Posterior cingulate gyrus (tissue), 11 donors: ENCODE measurements at places on chromosomes 4 and X.

- no peak for DNase-seq
These were observed 36.3 kb upstream of the TBC1D14 start for GRCh38 chr4:6873291-6873690.

GRCh38 chr4:140826701-140827027, 70.5 kb upstream of the TBC1D9 start:
- DNase-seq = no peak

GRCh38 chr4:139619644-139620043, 46.0 kb upstream of the MGST2 start:
- DNase-seq = no peak

- DNase-seq = no peak
These were observed 10.3 kb downstream of the SPRY1 start for GRCh38 chr4:123406872-123407271.

DNA sequence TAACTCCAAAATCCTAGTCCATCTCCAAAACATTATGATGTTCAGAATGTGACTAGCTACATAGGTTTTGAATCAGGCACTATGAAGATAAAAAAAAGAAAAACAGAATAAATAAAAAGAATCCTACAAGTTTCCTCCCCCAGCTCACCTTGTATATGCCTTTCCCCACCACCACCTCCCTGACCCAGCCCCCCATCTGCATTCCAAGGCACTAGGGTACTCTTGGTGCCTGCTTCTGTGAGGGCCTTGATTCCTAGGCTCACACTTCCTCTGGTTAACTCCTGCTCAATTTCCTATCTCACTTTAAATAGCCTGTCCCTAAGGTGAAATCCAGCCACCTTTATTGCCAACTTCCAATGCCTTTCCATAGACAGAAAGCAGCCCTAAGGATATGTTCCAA, 178.7 kb upstream of the ATOH1 start:
- DNase-seq = no peak

DNA sequence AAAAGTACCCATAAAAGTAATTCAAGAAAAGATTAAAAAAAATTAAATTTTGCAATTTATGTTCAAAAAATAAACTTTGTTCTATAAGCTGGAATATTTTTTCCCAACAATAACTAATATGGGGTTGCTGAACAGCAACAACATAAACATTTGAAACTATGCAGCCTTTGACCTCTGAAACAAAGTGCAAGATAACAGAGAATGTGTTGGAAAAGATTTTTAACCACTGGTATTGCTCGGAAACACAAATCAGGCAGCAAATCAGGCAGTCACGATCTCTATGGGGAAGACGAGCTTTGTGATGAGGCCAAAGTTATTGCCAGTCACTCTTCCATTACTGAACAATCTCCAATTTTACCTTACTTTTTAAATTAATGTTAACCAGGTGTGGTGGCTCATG, 332.1 kb downstream of the PABPC4L start:
- no peak for DNase-seq

- no peak for DNase-seq
These were observed 70.2 kb downstream of the TBL1X start for GRCh38 chrX:9535101-9535500.

DNA sequence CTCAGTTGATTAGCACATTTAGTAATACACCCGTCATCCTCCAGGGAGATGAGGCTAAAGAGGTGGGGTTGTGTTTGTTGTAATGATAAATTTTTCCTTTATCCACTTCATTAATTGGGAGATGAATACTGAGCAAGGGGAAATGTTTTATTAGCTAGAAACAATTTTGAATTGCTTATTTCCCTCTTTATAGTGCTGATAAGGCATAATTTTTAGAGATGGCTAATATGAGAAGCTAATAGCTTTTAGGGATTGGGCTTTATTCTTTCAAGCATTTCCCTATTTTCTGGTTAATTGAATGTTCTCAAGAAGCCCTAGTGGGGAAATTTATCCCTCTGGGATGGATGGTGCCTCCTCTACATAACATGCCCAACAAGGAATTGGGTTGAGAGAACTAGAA, 365.2 kb upstream of the IGFBP7 start:
- DNase-seq = no peak
